ENCODE measurements at places on chromosomes 6 and 20.

DNA sequence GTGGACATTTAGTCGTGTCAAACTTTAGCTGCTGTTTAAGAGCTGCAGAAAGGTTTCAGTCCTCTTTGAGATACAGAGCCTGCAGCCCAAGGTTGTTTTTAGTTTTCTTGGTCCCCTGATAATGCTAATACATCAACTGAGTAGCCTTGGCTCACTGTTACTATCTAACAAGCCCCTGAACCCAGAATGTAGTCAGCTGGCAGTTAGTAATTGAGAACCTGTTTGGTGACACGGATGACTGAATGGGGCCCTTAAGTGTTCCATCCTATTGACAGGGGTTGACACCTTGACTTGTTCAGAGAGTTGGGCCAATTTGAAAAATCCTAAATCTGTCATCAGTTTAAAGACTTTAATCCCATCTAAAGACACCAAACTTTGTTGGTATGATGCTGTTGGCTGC lies 2.8 kb downstream of the RTN4IP1 start:
- DNase-seq: no peak

- no peak for DNase-seq
These were observed 100.9 kb downstream of the PREP start for GRCh38 chr6:105301756-105302616.

DNA sequence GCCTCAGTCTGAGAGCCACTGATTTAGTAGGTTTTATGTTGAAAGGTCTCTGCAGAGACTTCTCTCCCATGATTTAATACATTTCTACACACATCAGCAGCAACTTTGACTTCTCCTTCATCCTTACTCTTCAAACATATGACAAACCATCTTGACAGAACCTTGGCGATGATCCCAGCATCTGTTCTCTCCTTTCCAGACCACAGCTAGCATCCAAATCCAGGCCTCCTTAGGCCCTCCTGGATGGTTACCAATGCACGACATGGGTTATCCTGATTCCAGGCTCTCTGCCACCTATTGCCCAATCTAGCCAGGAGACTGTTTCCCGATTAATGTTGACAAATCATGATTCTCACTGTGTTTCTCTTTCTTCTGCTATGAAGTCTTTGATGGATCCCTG lies 16.8 kb downstream of the LAMA4 start:
- no peak for DNase-seq

DNA sequence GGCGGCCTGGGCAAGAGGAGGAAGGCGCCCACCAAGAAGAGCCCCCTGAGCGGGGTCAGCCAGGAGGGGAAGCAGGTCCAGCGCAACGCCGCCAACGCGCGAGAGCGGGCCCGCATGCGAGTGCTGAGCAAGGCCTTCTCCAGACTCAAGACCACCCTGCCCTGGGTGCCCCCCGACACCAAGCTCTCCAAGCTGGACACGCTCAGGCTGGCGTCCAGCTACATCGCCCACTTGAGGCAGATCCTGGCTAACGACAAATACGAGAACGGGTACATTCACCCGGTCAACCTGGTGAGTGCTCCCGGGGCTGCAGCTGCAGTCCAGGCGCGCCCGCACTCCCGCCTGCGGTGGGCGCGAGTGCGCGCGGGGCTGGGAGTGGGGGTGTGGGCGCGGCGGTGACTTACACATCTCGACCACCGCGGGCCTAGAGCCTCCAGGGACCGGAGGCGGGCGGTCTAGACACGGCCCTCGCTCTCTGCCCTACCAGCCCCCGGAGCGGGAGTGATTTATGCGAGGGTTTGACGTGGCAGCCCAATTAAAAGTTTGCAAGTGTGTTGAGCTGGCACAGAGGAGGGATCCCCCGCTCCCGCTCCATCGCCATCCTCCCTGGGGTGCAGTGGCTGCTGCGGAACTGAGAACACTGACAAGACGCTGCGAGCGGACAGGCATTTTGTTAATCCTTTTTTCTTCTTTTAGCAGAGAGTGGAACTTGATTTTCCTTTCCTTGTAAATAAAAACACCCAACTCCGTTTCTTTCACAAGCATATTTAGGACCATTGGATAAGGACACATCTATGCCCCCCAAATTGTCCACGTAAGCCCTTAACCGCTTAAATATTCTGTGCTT lies 867 bp downstream of the TCF21 start:
- DNase-seq: no peak

GRCh38 chr6:168721571-168721970 lies 280.6 kb downstream of the SMOC2 start:
- no peak for DNase-seq

DNA sequence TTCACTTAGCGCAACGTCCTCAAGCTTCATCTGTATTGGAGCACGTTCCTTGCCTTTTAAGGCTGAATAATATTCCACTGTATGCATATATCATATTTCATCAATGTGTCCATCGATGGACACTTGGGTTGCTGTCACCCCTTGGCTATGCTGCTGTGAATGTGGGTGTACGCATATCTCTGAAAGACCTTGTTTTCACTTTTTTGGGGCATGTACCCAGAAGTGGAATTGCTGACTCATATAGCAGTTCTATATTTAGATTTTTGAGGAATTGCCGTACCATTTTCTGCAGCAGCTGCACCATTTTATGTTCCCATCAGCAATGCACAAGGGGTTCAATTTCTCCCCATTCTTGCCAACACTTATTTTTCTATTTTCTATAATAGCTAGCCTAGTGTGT lies 22.8 kb upstream of the SLC23A2 start:
- no peak for DNase-seq

DNA sequence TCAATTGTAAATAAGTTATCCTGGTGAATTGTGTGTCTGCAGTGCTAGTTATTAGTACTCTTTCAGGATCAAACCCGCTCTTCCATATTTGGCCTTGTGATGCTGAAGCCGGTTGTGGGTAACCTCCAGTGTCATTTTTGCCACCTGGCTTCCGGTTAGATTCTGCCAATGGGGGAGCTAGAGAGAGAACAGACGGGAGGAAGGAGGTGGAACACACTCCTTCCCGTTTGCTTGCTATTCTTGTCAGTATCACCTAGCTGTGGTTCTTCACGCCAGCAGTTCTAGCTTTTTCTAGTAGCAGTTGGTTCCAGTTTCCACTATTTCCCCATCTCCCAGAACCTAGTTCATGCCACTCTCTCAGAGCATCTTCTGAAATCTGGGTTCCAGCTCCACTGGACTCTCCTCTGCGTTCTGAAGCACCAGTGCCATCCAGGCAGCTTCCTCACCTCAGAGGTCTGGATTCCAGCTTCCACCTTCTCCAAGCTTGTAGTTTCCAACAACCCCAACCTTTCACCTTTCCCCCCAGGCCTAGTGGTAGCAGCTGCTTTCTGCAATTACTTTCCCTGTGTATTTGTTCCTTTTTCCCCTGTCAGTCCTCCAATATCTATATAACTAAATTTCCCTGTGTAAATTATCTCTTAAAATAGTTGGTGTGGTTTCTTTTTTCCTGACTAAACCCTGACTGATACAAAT lies 46.9 kb upstream of the LOC128125822 start:
- no peak for DNase-seq

DNA sequence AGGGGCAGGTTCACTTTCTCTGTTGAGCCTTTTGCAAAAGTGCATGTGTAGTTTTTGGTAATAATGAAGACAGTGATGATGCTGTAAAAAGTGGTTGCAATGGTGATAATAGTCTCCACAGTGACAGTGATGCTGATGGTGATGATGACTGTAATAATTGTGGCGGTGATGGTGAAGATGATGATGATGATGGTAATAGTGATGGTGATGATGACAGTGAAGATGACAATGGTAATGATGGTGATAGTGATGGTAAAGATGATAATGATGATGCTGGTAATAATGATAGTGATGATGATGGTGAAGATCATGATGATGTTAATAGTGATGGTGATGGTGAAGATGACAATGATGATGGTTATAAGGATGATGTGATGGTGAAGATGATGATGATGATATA lies 67.7 kb upstream of the LRFN2 start:
- no peak for DNase-seq

GRCh38 chr6:29986179-29986781 lies 43.9 kb downstream of the HLA-A start:
- no peak for DNase-seq

- no peak for DNase-seq
These were observed 349.9 kb downstream of the ARHGAP18 start for GRCh38 chr6:129359811-129360681.

GRCh38 chr6:148757944-148758480 lies 11.2 kb downstream of the UST start:
- DNase-seq: no peak

GRCh38 chr6:49522710-49523593 lies 23.2 kb downstream of the GLYATL3 start:
- DNase-seq: no peak

All from stimulated activated CD4-positive, alpha-beta T cell treated with anti-CD3 and anti-CD28 coated beads, Interleukin-2, amount 100 ng/mL, for 48 hours (primary cell).